ENCODE measurements at places on chromosomes 1 and 21.

- no peak for DNase-seq
These were observed 681.2 kb downstream of the PLPP3 start for GRCh38 chr1:55898181-55898580.

DNA sequence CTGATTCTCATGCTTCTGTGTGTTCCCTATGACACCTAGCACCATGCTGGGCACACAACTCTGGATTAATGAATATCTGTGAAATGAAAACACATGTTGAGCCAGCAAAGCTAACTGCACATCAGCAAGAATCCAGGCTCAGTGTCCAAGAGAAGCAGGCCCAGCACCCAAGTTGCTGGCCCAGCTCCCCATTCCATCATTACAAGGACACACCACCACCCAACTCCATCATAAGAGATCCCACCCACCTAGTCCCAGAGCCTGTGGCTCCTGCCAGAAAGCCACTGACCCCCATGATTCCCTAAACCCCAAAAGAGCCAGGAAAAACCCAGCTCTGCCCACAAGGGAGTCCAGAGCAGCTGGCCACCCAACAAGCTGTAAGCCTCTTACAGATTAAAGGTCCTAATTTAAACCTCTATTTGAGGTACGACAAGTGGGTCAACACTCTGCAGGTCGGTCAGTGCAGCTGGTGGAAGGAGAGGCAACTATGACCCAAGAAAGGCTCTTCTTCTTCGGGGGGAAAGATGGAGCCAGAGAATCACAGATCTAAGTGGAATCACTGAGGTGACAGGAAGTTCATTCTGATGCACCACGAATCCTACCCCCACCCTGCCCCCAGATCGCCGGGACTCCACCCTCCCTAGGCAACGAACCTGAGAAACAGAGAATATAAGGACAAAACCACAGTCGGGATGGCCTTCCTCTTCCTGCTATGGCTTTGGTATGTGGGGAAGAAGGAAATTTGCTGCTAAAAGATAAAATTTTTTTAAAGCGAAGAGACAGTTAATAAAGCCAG is 58.2 kb downstream of the CD34 start:
- DNase-seq: no peak

- peak; percentile 35 for DNase-seq
These were observed 128.6 kb upstream of the COL6A1 start for GRCh38 chr21:45852886-45853400.

- no peak for DNase-seq
These were observed 82.2 kb downstream of the FMN2 start for GRCh38 chr1:240173836-240174235.

DNA sequence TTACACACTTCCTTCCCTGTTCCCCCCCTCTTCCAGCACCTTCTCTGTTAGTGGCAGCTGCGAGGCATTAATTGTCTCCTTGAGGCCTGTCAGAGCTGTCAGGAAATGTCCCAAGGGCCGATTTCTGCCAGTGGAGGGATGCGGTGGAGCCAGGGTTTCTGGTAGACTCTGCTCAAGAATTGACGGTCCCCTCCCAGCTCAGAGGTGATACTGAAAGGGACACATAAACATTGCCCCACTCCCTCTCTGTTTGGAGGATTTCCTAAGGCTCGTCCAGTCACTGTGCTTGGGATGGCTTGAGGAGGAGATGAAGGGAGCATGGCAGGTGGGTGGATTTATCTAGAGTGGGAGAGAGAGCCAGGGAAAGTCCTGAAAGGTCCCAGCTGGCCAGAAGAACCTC is 61.4 kb upstream of the CD34 start:
- no peak for DNase-seq

DNA sequence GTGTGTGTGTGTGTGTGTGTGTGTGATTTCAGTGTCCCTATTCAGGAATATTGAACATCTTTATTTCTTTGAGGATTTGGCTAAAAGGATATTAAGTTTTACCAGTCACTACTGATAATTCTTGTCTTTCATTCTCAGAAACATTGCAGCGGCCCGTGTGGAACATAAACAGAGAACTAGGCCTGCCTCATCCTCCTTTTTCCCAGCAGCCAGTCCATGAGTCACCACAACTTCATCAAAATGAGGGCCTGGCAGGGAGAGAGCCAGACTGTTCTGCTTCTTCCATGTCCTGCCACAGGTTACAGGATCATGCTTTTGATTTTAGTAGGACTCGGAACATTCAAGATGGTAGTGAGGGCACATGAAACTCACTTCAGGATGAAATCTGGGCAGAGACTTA is 50.7 kb downstream of the LRIG2 start:
- no peak for DNase-seq

DNA sequence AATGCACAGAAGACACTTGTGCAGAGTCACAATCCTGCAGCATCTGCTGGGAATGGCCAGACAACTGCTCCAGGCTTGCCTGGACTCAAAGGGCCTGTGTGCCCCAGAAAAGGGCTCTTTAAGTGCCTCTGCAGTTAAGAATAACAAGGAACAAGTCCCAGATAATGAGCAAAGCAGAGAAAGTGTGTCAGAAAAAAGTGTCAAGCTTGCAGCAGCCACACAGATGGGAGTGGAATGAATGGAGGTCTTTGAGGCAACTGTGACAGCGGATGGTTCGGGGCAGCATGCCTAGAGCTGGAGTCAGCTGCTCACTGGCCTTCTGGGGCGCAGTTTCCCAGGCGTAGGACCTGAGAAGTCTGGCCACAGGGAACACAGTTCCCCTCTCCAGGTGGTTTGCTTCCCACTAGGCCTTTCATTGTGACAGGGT is 5.1 kb downstream of the PARP1 start:
- DNase-seq: no peak

GRCh38 chr1:53348486-53349368 is 20.9 kb upstream of the LRP8 start:
- DNase-seq: peak; percentile 41

DNA sequence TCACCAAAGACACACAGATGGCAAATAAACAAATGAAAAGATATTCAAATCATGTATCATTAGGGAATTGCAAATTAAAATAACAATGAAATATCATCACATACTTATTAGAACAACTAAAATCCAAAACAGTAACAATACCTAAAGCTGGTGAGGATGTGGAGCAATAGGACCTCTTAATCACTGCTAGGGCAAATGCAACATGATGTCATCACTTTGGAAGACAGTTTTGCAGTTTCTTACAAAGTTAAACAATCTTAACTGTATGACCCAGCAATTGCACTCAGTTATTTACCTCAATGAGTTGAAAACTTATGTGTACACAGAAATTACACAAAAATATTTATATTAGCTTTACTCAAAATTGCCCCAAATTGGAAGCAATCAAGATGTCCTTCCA is 47.3 kb downstream of the SELENOF start:
- DNase-seq: no peak

- DNase-seq: no peak
These were observed 409.9 kb upstream of the C1orf87 start for GRCh38 chr1:60483509-60483908.

- DNase-seq: no peak
These were observed 9.4 kb downstream of the TIAM1 start for GRCh38 chr21:31334648-31335121.

DNA sequence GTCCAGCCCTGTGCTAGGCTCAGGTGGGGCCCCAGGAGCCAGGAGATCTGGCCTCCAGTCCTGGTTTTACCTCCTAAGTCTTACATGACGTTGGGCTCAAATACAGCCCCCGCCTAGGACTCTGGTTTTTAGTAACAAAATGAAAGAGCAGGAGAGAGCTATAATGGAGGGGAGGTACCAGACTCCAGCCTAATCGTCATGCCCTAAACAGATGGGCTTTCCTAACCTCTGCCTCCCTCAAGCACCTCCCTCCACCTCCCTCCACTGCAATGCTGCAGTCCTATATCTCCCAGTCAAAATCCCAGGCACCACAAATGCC is 28.6 kb downstream of the TTC39A start:
- DNase-seq: peak; percentile 39

DNA sequence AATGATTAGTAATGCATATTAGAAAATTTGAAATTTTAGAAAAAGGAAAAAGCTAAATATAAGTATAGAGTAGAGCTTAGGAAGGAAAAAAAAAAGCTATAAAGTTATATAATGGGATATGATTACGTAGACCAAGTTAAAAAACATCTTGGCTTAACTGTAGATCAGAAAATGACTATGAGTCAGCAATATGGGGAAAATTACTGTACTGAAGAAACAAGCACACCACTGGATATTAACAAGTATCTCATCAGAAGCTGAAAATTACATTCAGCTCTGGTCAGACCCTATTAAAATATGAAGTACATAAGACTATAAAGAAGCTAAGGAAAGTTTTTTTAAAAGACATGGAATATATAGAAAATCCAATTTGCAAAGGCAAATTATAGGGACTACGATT is 19.5 kb downstream of the DNAJC8 start:
- no peak for DNase-seq

- DNase-seq: no peak
These were observed 979 bp downstream of the PIGM start for GRCh38 chr1:160030657-160031364.

GRCh38 chr1:6141592-6141991 is 38.5 kb downstream of the CHD5 start:
- no peak for DNase-seq

DNA sequence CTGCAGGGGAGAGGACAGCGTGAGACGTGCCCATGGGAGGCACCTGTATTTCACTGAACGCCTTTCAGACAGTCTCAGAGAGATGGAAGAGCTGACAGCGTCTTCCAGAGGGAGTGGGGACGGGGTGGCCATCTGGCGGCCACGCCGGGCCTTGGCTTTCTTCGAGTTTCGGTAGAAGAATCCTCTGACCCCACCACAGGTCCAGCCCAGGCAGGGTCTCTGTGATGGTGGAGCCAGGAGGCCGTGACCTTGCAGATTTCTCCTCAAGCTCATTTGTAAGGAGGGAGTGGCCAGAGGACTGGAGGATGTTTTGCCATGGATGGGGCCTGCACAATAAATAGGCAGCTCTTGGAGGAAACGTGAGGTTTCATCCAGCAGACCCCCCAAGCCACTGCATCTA is 47.6 kb upstream of the ADARB1 start:
- DNase-seq: peak; percentile 55

DNA sequence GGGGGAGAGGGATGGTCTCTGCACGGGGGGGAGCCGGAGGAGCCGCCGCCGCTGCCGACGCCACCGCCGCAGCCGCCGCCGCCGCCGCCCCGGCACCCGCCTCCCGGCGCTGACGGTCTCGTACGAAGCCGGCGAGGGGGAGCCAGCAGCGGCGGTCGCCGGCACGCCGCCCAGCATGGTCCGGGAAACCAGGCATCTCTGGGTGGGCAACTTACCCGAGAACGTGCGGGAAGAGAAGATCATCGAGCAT is 311 bp downstream of the SPEN start:
- no peak for DNase-seq

DNA sequence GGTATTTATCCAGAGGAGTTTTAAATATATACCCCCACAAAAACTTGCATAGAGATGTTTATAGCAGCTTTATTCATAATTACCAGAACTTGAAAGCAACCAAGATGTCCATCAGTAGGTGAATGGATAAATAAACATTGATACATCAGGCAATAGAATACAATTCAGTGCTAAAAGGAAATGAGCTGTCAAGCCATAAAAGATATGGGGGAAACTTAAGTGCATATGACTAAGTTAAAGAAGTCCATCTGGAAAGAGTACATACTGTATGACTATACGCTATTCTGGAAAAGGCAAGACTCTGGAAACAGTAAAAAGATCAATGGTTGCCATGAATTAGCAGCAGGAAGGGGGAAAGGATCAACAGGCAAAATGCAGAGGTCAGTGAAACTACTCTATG is 366.7 kb downstream of the HHIPL2 start:
- no peak for DNase-seq

GRCh38 chr1:147243228-147243685 is 773 bp downstream of the CHD1L start:
- peak; percentile 68 for DNase-seq

GRCh38 chr1:154808909-154809262 is 61.2 kb downstream of the KCNN3 start:
- no peak for DNase-seq

Data from ecto neural progenitor cell (in vitro differentiated cells).